Left colon (tissue), 2 donors: ENCODE measurements at places on chromosomes 2 and 18. TPM values are rescaled to one million over a fixed set of nuclear protein-coding genes. Genes with fewer than 3 reads are reported as not detected.

CCDC148 gene
- 0.73 TPM for total RNA-seq

CAMKMT gene
- 14.3 TPM for total RNA-seq

PROC gene
- 3.6 TPM for total RNA-seq

CCDC88A gene
- total RNA-seq, result 5.5 TPM

FKBP1B gene
- 16.5 TPM for total RNA-seq

DNAJC10 gene
- 78.9 TPM for total RNA-seq

UGT1A3 gene
- 3.0 TPM for total RNA-seq

HK2 gene
- total RNA-seq, result 172 TPM

MC2R gene
- not detected for total RNA-seq

GCG gene
- 55.9 TPM for total RNA-seq

ABCG5 gene
- 0.14 TPM for total RNA-seq

GPR39 gene
- 22.1 TPM for total RNA-seq

LYPD1 gene
- total RNA-seq, result not detected

CRYGC gene
- total RNA-seq, result not detected

FBXO36 gene
- 1.6 TPM for total RNA-seq

ACMSD gene
- not detected for total RNA-seq
